ENCODE measurements at places on chromosomes 4 and X.
A peak's percentile ranks its signal among the peaks of the same experiment; 100 is the strongest.

DNA sequence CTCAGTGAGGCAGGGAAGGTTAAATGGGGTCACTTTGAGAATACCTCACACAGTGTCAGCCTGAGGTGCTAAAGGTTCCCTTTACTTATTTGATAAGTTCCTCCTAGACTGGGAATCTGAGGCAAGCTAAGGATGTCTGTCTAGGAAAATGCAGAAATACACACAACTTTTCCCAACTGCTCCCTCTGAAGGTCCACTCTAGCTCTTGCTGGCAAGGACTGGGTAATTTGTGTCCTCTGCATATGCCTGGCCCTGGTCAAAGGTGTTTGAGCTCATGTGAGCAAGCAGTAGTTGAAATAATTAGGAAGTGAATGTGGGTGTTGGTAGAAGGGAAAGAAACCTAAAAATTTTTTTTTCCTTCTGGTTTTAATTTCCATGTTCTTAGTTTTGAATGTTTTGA is 21.3 kb downstream of the TXLNG start:
- DNase-seq, result no peak

- no peak for DNase-seq
Observed at GRCh38 chrX:71510161-71510560, 22.7 kb upstream of the OGT start.

DNA sequence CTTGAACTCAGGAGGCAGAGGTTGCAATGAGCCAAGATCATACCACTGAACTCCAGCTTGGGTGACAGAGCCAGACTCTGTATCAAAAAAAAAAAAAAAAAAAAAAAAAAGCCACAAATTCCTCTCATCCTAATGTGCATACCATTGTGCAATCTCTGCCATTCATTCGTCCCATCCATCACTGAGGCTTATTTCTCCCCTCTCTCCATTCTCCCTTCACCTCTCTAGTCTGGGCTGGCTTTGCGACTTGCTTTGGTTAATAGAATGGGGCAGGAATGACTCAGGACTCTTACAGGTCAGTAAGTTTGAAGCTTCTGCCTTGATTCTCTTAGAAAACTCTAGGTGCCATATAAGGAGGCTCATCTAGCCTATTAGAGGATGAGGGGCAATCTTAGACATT is 60.3 kb upstream of the DDX3X start:
- peak; percentile 12 for DNase-seq

GRCh38 chrX:48956728-48957414 is 536 bp downstream of the OTUD5 start:
- DNase-seq, result no peak

GRCh38 chr4:44736900-44737299 is 10.5 kb upstream of the GNPDA2 start:
- no peak for DNase-seq

GRCh38 chrX:109872021-109872732 is 130.7 kb upstream of the TMEM164 start:
- no peak for DNase-seq

DNA sequence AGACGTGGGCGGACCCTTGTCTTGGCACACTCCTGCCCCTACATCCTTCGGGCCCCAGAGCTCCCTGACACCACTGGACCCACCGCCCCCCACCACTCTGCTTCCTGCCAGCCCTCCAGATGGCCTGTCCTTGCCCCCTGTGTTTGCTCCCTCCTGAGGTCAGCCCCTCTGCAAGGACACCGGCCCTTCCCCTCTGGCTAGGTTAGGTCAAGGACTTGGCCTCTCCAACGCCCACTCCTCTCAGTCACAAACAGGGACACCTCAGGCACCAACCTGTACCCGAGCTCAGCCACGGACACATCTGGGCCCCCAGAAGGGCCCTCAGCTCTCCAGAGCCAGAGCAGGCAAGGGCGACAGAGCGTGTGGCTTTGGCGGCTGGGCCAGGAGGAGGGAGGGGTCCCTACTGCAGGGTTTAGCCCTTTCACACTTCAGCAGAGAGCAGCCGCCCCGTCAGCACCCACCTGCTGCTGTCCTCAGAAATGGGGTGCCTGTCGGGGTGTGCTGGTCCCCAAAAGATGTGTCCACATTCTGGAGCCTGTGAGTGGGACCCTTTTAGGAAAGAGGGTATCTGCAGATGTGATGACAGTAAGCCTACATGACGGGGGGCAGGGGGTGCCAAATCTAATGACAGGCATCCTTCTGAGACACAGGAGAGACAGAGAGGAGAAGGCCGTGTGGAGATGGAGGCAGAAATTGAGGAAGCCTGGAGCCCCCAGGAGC is 23.5 kb upstream of the DUSP9 start:
- no peak for DNase-seq

DNA sequence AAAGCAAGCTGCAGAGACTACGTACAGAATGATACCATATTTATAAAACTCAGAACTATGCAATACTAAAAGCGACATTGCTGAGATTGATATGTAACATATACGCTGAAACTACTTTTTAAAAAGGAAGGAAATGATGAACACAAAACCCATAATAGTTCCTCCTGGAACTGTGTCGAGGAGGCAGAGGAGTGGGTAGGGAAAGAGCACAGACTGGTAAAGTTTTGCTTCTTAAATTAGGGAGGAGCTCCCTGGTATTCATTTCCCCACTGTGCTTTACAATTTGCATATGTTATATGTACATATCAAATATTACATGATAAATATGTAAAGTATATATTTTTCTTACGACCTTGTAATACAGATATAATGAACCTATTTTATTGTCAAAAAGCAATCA is 13.9 kb downstream of the UFSP2 start:
- no peak for DNase-seq

GRCh38 chr4:41334182-41334581 is 77.5 kb downstream of the UCHL1 start:
- DNase-seq, result no peak

DNA sequence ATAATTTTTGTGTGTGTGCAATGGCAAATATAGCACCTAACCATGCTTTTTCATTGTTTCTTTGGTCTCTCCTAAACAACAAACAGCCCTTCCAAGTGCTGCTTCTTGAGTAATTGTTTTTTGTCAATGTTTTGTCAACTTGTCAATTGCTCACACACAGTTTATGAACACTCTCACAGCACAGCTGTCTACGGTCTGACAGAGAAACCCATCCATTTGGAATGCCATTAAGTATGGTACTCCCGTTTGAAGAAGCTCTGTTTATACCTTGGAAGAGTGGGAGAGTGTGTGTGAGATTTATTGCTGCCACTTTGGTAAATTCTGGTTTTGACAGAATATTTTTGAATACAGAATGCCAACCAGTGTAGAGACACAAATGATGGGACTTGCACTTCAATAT is 254.6 kb downstream of the LDB2 start:
- no peak for DNase-seq

DNA sequence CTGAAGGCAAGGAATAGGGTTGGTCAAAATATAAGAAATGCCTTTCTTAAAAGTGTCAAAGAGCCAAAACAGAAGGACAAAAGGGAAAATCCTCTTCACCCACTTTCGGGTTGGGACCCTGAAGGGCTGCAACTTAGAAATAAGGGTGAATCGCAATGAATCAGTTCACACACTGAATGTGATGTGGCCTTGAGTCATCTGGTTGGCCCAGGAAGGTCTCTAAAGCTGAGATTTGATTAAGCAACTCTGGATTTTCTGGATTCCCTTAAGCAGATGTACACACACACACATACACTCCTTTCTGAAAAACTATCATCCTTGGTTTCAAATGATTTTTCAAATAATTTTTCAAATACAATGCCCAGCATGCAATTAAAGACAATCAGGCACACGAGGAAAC is 13.1 kb downstream of the TAB3 start:
- DNase-seq, result no peak

DNA sequence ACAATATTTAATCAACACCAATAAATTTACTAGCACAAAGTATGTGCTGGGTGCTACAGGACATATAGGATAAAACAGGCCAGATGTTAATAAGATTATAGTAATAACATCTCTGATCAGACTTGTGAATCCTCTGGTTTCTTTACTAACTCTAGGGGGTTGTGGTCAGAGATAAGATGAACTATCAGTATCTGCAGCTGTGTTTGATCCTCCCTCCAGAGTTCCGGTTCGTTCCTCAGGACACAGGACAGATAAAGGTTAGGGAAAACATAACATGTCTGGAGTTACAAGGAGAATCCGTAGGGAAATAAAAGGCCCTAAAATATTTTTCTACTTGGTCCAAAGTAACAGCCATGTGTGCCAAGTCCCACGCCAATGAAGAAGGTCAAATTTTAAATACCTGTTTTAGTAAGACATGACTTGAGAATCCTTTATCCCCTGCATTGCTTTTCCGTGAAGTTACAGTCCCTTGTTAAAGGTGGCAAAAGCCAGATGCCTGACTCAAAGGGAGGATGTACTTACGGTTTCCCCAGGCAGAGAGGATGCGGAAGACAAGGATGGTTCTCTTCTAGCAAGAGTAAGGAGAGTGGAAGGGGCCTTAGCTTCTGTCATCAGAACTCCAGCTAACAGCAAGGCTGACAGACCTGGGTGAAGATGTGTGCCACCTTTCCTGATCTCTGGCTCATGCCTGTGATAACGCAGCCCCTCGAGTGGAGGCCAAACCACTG is 44.4 kb downstream of the KIAA0232 start:
- DNase-seq, result no peak

GRCh38 chr4:46839128-46839527 is 69.9 kb downstream of the COX7B2 start:
- peak; percentile 9 for DNase-seq

GRCh38 chrX:42219231-42219630 is 295.9 kb upstream of the CASK start:
- DNase-seq, result no peak

DNA sequence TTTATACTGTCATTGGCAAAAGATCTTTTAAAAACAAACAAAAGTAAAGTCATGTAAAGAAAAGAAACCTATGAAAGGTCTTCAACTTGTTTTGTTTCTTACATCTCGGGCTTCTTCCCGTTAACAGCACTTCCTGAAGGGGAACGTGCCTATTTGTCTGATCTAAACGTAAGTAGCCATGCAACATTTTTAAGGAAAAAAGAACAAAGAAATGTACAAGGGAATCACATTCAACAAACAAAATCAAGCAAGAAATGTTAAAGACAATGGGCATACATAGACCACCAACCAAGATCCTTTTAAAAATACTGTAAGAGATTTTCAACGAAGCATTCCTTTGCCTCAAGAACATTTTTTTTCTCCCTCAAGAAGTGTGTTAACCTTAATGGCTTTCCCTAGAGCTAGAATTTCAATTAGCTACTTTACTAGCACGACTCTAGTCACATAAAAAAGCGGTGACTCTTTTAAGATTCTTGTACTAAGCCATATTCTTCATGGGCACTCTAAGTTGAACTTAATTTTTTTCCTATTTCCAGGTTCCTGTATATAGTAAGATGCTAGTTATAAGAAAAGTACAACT is 112.0 kb upstream of the TTC29 start:
- DNase-seq, result no peak

- no peak for DNase-seq
Observed at GRCh38 chr4:181688432-181688831, 554.8 kb upstream of the TENM3 start.

- DNase-seq, result no peak
Observed at GRCh38 chr4:163804001-163804400, 309.5 kb downstream of the TMA16 start.

DNA sequence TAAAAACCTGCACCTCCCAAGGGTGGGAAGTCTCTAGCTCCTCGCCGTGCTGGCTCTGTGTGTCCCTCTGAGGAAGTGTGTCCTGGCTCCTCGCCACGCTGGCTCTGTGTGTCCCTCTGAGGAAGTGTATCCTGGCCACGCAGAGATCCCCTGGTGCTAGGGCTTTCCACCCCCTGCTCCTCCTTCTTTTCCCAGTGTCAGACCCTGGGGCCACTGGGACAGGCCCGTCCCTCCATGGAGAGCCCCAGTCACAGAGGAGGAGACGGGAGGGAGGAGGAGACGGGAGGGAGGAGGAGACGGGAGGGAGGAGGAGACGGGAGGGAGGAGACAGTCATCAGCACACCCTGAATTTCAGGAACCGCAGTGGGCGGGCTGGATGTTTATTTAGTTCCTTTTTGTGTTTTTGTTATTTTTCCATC is 53.8 kb upstream of the HGFAC start:
- DNase-seq, result no peak

DNA sequence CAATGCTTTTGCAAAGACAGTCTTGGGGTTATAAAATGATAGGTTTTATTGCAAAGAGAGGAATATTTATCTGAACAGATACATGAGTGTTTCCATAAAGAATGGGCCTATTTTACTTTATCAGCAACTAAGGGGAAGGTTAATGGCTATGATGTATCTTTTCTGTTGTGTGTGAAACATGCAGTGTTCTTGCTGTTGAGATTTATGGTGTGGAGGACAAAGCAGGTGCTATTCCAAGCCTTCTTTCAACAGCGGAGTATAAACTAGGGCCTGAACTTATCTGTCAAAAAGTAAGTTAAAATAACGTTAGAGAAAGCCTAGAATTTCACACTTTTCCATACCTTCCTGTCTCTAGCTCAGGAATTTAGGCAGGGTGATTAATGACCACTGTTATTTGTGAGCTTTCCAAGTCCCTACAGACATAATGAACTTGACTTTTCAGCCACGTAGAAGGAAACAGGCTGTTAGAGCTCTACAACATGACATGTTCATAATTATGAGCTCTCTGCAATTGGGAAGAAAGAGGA is 411.4 kb downstream of the IL1RAPL1 start:
- DNase-seq, result no peak

- DNase-seq, result no peak
Observed at GRCh38 chr4:41819621-41820020, 71.1 kb upstream of the PHOX2B start.

DNA sequence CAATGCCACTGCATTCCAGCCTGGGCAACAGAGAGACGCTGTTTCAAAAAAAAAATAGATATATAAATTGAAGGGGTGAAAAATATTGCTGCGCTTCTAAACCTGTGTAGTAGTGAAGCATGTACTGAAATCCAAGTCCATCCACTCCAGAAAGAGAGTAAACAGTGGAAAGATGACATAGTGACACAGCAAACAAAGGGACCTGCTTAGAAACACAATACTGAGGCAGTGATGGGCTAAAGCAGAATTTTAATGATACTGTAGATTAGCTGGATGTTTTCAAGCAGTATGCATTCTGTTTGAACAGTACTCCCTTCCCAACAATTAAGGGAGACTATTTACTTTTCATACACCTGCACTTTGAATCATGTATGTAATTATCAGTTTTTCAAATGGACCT is 42.5 kb downstream of the TFDP3 start:
- DNase-seq, result no peak

GRCh38 chrX:39556056-39556455 is 541.7 kb downstream of the BCOR start:
- DNase-seq, result no peak

GRCh38 chr4:156654410-156654809 is 317.2 kb downstream of the PDGFC start:
- no peak for DNase-seq

DNA sequence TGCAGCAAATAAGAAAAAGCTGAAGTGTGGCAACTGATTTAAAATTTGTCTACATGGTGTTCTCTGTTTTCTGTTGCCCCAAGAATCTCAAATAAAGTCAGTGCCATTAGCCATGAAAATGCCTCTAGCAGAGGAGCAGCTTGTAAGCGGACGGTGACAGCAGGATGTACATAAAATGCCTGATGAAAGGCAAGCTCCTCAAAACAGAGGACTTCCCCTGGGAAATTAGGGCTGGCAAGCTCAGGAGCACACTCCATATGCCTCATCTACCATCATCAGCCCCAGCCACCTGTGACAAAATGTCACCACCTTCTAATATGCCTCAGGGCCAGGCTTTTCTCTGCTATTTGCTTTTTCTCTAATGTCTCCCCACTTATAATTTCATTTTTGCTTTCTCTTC is 54.5 kb downstream of the ASB9 start:
- no peak for DNase-seq

Data from GM13977 (cell line).